NCI-H1048 (cell line): ENCODE measurements at places on chromosomes 2 and 18.

DNA sequence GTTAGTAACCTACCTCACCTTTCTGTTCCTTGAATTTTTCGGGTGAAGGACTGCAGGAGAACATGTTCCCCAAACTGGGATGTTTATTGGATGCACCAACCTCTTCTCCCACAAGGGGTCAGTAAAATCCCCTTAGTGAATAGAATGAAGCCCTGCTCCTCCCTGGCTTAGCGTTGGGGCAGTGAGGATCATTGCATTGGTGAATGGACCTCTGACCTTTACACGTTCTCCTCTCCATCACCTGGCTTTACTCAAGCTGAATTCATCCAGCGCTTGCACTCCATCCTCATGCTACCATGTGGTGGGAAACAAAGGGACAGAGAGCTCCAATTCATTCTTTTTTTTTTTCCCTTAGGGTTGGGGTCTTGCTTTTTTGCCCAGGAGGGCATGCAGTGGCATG is 157.2 kb downstream of the MIB1 start:
- DNase-seq = no peak

DNA sequence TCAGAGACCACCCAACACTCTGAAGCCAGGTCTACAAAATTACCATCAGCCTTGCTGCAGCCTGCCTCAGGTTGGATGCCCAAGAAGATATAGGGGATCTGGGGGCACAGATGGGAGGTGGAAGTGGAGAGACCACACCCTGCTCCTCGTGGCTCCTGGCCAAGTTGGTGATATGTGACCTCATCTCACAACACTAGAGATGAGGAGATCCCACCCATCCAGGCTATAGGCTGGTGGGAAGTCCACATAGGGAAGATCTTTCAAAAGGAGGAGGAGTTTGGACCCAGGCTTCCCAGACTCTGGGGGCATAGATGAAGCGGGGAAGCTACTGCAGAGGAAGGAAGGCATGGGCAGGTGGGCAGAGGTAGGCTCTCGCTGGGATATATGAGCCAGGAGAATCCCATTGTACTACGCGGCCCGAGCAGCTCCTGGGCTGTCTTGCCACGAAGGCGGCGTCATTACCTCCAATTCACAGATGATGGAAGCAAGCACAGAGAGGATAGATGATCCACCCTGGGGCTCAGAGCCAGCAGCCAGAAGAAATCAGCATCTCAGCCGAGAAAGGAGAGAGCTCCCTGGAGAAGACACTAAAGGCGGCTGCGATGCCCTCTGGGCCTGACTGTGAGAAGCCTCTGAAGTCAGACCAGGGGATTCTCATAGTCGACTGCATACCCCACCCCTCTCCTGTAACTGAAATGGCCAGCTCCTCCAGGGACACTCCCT is 96.0 kb downstream of the RHOB start:
- DNase-seq = no peak

GRCh38 chr18:37889963-37890362 is 324.4 kb upstream of the CELF4 start:
- DNase-seq = no peak

- DNase-seq = no peak
Observed at GRCh38 chr2:150374492-150374891, 113.0 kb downstream of the RND3 start.

DNA sequence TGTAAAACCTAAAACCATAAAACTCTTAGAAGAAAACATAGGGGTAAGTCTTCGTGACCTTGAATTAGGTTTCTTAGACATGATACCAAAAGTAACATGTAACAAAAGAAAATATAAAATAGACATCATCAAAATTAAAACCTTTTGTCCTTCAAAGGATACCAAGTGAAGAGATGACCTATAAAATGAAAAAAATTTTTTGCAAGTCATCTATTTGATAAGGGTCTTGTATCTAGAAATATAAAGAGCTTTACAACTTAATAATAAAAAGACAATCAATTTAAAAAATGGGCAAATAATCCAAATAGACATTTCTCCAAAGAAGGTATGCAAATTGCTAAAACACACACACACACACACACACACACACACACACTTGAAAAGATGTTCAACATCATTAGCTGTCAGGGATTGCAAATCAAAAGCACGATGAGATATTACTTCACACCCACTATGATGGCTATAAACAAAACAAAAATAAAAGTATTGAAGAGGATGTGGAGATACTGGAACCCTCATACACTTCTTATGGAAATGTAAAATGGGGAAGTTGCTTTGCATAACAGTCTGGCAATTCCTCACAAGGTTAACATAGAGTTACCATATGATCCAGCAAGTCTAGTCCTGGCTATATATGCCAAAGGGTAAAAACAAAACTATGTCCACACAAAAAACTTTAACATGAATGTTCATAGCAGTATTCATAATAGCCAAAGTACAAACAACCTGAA is 23.3 kb downstream of the SPDYA start:
- DNase-seq = no peak

GRCh38 chr2:42784204-42784880 is 8.0 kb downstream of the HAAO start:
- no peak for DNase-seq

DNA sequence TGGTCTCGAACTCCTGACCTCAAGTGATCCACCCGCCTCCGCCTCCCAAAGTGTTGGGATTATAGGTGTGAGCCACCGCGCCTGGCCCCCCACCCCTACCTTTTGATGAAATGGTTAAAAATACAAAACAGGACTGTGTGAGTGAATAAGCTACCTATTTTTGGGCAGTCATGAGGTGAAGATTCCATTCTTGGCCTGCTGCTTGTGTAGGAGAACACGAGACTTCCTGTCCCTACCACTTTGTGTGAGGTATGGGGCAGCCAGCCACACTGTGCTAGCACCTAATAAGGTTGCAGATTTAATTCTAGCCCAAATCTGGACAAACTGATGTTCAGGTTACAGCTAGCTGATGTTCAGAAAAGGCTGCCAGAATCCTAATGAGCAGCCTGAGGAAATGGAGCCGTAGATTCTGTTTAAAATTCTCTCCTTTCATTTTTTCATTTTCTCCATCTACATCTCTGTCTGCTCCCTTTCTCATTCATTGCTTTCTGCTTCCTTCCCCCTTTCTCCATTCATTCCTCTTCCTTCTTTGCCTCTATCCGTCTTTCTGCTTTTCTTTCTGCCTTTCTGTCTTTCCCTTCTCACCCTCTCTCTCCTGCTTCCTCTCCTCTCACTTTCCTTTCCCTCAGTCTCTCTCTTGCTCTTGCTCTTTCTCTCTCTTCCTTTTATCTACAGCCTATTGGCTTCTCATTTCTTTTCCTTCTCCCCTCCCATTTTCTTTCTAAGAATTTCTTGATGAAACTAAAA is 4.6 kb upstream of the LTBP1 start:
- no peak for DNase-seq

DNA sequence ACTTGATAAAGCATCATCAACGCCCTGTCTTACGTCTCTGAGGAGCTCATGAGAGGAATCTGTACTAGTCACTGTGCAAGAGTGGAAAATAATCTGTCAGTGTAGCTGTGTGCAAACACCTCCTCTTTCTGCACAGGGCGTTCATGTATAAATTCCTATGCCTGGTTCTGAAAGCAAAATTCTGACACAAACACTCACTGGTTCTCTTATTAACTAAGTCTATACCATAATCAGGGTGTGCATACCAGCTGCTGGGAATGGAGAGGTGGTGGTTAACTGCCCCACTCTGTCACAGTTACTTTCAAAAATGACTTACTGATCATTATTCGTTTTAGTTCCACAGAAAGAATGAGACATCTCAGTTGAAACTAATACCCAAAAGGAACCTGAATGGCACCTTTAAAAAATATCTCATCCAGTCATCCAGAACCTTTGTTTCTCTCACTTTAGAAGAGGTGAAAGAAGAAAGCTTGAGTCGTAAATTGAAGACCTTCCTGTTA is 35.7 kb downstream of the STK39 start:
- no peak for DNase-seq

- no peak for DNase-seq
Observed at GRCh38 chr2:36452260-36452659, 96.7 kb downstream of the CRIM1 start.

GRCh38 chr18:23963443-23964165 is 51.0 kb upstream of the TTC39C start:
- no peak for DNase-seq

DNA sequence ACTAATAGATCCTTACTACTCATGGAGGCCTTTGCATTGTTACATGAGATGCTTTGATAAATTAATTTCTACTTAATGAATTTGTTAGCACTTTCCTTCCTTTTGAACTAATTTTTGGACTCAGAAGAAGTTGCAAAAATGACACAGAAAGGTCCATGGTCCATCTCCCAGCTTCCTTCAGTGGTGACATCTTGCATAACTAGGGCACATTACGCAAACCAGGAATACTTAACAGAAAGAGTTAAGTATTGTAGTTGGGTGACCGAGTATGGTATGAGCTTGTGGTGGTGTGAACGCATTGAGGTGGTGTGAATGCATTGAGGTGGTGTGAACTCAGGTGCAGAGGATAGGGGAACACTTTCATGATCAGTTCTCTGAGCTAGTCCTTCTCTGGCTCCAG is 151.1 kb upstream of the TWIST2 start:
- DNase-seq = no peak

DNA sequence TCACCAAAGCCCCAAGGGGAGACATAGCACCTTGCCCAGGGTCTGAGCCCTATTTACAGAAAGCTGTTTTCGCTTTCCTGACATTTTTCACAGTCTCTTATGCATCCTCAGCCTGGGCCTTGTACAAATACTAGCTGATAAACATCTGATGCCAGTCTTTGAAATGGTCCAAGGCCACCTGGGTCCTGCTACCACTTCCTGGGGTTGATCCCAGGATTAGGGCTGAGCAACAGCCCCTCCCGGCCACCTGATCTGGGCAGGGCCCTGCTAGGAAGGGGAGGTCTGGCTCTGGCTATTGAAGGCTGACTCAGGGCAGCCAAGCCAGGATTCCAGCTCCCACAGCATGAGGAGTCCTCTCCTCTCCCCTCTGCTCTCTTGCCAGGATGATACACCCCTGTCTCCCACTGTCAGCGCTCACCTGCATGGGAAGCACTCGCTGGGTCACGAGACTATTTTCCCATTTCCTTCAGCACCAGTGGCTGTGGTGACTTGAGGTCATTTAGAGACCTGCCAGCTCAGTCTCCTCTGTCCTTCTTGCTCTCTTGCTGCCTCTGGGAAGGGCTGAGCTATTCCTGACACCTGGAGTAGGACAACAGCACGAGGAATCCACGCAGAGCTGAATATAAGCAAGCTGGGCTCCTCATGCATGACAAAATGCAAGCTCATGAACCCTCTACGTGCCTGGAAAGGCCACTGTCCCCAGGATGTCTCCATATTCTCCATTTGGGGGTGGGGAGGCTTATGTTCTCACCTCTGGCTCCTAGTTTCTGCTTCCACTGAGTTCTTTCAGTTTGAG is 53.0 kb upstream of the LGALSL start:
- no peak for DNase-seq

DNA sequence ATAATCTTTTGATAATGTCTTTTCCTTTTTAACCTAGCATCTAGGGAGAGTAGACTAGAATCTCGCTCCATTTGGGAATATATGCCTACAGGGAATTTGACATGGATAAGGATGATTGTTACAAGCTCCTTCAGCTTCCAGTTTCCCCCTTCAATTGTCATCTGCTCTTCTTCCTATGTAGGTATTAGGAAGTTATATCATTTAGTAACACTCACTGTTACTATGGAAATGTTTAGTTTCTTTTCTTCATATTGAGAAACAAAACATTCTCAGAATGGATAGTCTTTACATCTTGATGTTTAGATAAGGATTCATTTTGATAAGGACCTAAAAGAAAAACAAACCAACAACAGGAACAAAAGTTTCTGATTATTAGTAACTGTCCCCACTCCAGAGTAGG is 127.6 kb downstream of the PHLPP1 start:
- DNase-seq = no peak

DNA sequence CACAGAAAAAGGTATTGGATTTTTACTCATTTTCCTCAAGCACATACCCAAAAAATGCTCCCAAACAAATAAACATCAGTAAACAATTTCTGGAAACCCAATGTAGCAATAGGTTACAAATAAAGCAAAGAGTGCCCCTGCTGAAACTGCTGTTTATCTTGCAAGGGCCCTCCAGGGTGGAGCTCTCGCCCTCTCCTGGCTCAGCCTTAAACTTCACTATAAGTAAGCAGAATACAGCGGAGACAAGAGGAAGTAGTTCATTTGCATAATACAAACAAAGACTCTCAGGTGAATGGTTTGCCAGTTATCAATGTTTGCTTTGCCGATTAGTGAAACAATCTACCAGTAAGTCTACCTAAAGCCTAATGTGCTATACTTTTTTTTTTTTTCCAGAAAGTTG is 437.6 kb downstream of the DLGAP1 start:
- no peak for DNase-seq

- no peak for DNase-seq
Observed at GRCh38 chr2:223319601-223320000, 267.6 kb downstream of the KCNE4 start.

DNA sequence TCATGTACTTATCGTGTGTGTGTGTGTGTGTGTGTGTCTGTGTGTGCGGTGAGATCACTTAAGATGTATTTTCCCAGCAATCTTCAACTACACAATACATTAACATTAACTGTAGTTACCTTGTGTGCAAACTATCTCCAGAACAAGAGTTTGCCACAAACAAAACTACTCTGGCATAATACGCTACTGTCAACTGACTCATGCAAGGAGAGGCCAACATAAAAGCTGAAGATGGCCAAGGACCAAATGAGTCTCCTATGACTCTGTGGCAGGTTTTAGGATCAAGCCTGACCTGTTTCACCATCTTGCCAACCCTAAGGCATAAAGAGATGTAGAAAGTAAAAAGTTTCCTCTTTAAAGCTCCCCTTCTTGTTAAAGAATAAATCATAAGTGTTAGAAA is 20.1 kb downstream of the CYB5A start:
- DNase-seq = no peak

GRCh38 chr2:238901461-238902057 is 53.7 kb downstream of the TWIST2 start:
- no peak for DNase-seq

DNA sequence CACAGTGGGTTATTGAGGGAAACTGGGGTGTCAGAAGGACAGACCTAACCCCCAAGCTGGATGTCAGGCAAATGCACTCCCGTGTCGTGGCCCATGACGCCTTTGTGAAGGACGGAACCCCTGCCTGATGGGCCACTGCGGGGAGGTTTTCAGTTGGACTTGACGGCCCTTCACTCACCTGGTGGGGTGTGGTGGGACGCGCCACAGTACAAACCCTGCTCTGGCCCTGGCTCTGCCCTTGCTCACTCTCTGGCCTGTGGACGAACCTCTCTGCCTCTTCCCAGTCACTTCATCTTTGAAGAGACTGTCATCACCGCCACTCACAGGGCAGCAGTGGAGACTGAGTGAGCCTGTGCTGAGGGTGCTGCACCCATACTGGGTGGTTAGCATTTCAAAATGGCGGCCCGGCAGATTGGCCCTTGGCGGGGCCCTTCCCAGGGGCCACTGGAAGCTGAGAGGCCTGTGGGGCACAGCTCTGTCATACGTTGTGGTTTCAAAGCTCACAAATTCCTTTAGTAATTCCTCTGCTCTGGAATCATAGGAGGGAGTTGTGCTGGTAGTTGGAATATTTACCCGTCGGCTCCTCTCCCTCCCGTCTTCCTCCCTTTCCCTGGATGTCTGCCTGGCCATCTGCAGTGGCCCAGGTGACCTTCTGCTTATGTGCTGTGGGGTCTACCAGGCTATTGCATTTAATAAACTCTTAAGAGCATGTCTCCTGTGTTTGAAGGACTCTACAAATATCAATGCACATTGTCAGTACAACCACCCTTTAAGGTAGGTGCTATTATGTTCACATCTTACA is 200.6 kb downstream of the CTIF start:
- DNase-seq = no peak

GRCh38 chr2:128545085-128545484 is 226.4 kb upstream of the HS6ST1 start:
- no peak for DNase-seq

GRCh38 chr2:44326548-44327264 is 34.6 kb downstream of the PREPL start:
- DNase-seq = no peak
